ENCODE measurements at places on chromosomes 12 and 14. TPM values are rescaled to one million over a fixed set of nuclear protein-coding genes. Genes with fewer than 3 reads are reported as not detected.

The FAM186B gene
- 1.00 TPM for total RNA-seq

The CD27 gene
- not detected for total RNA-seq

The GPR135 gene
- total RNA-seq = 3.6 TPM

The FLVCR2 gene
- 2.5 TPM for total RNA-seq

The RPL41 gene
- 2,567 TPM for total RNA-seq

The DHH gene
- 0.33 TPM for total RNA-seq

The RAPGEF3 gene
- not detected for total RNA-seq

The HOXC12 gene
- total RNA-seq = not detected

The MSI1 gene
- total RNA-seq = not detected

The SLC10A1 gene
- not detected for total RNA-seq

The ALDH2 gene
- 4.0 TPM for total RNA-seq

The CCDC38 gene
- total RNA-seq = not detected

The IKZF4 gene
- 2.2 TPM for total RNA-seq

The KRT79 gene
- total RNA-seq = not detected

The WDHD1 gene
- 21.0 TPM for total RNA-seq

The ABCC9 gene
- total RNA-seq = 0.73 TPM

The ZC3H10 gene
- total RNA-seq = 8.9 TPM

The AQP2 gene
- not detected for total RNA-seq

The FAM90A1 gene
- total RNA-seq = not detected

The RPGRIP1 gene
- total RNA-seq = not detected

Data from melanocyte of skin (primary cell).